PC-3 (cell line): ENCODE measurements at places on chromosomes 16 and 17.

- no peak for DNase-seq
These were observed 22.4 kb upstream of the DYNLRB2 start for GRCh38 chr16:80518436-80518835.

GRCh38 chr16:78823027-78823426 lies 723.6 kb downstream of the WWOX start:
- no peak for DNase-seq

GRCh38 chr16:9296271-9296590 lies 204.8 kb downstream of the HAPSTR1 start:
- no peak for DNase-seq

DNA sequence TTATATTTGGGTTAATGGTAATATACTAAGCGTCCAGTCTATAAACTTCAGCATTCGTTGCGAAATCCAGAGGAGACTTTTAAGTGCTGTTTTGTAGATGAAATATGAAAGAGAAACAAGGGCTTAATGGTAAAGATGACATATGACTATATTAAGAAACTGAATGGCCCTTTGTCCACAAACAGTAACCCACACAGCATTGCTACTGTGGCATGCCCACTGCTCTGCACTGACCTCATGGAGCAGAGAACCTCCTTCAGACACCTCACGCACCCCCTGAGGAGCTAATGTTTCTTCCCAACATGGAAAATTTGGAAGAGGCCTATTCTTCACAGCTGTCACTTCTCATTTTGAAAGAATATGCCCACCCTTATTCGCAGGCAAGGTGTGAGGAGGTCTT lies 26.7 kb downstream of the ASPA start:
- DNase-seq, result no peak

- no peak for DNase-seq
These were observed 25.5 kb upstream of the ADORA2B start for GRCh38 chr17:15919466-15919865.

DNA sequence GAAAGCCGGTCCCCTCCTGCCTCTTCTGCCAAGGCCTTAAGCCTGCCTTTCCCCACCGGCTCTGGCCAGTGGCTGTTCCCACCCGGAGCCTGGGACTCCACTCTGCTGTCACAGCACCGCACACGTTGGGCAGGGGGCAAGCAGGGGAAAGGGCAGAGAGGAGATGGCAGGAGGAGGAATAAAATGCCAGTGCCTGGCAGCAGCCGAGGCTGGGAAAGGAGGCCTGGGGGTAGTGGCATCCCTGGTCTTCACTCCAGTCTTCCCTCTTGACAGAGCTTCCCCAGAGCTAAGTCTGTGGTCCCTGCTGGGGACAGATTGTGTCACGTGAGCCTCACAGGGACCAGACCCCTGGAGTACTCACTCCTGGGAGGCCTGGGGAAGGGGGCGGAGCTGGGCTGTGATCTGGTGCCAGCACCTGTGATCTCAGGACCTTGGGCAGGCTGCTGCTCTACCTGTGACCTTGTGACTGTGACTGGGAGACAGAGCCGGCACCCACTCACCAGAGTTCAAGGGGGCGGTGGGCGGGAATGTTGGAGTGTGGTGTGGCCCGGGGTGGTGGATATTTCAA lies 97.2 kb upstream of the GSE1 start:
- no peak for DNase-seq

DNA sequence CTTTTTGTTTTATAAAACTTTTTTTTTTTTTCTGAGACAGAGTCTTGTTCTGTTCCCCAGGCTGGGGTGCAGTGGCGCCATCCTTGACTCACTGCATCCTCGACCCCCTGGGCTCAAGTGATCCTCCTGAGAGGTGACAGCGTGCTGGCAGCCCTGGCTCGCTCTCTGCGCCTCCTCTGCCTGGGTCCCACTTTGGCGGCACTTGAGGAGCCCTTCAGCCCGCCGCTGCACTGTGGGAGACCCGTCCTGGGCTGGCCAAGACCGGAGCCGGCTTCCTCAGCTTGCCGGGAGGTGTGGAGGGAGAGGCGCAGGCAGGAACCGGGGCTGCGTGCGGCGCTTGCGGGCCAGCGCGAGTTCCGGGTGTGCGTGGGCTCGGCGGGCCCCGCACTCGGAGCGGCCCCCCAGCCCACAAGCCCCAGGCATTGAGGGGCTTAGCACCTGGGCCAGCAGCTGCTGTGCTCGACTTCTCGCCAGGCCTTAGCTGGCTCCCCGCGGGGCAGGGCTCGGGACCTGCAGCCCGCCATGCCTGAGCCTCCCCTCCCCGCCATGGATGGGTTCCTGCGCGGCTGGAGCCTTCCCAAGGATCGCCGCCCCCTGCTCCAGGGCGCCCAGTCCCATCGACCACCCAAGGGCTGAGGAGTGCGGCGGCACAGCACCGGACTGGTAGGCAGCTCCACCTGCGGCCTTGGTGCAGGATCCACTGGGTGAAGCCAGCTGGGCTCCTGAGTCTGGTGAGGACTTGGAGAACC lies 49.6 kb upstream of the HELZ start:
- no peak for DNase-seq
